ENCODE measurements at places on chromosomes 12 and 14.

- no peak for DNase-seq
Measured at GRCh38 chr12:125079648-125080645, 14.7 kb downstream of the AACS start.

DNA sequence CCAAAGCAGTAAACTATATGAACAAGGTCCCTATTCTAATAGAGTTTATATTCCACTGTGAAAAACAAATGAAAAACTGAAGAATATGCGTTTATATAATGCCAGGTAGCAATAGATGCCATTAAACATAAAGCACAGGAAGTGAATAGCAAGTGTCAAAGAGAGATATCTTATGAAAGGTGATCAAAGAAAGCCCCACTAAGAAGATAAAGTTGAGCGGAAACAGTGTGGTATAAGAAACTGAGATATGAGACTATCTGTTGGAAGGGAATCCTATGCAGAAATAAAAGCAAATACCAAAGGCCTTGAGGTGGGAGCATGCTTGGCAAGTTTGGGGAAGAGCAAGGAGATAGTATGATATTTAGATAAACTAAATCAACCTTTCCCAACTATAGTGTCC, 123.1 kb upstream of the FAR2 start:
- no peak for DNase-seq

DNA sequence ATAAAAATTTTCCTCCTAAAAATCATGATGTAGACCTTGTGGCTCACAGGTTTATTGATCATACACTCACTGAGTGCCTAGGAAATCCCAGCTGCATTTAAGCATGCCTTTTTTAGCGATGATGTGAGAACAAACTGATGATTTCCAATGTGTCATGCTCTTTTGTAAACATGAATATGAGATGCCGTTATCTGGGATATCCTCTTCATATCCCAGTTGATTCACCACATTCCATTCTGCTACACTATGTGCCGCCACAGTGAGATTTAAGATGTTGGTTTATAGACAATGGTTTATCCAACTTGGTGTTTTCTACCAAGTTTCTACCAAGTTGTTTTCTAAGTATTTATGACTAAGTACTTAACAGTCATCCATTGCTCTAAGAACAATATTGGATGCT, 5.2 kb downstream of the OR4E1 start:
- no peak for DNase-seq

DNA sequence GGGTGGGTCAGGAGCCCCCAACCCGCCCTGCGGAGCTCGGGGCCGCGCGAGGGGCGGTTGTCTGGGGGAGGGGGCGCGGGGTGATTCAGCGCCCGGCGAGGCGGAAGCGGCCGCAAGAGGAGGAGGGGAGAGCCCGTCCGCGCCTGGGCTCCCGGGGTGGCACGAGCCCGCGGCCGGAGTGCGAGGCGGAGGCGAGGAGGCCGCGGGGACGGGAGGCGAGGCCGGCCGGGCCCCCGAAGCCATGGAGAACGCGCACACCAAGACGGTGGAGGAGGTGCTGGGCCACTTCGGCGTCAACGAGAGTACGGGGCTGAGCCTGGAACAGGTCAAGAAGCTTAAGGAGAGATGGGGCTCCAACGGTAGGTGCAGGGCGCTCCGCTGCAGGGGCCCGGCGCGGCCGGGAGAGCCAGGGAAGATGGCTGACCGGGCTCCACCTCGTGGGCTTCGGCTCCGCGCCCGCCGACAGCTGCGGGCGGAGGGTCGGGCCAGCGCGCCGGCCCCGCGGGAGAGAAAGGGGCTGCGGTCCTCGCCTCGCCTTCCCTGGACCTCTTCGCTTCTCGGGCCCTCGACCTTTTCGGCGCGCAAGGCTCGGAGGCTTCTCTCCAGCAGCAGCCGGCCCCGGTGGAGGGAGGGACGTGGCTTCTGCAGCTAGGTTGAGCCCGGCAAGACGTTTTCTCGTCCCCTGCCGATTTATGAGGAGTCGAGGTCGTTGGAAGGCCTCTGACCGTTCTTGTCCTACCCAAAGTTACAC, 677 bp downstream of the ATP2A2 start:
- no peak for DNase-seq

DNA sequence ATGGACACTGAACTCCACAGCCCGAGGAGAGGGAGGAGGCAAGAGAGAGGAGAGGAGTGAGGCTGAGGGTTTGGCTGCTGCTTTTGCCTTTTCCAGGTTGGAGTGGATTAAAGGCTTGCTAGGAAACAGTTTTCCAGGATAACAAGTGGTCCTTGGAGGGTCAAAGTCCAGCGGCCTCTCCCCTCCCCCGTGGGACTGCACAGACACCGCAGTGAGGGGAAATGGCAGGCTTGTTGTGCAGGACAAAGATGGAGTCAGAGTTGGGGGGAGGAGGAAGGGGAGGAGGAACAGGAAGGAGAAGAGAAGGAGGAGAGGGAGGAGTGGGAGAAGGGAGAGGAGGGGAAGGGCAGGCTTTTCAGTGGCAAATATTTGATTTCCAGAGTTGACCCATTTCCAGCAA, 245.5 kb downstream of the RBM19 start:
- no peak for DNase-seq

- DNase-seq, result no peak
Measured at GRCh38 chr12:58847901-58848600, 72.3 kb downstream of the LRIG3 start.

GRCh38 chr12:50074936-50075807, 10.0 kb upstream of the SMARCD1 start:
- peak; percentile 92 for DNase-seq

Measured in neural progenitor cell (in vitro differentiated cells).